Stromal cell of bone marrow (primary cell): ENCODE measurements at places on chromosomes 6 and 20.

- DNase-seq, result peak; percentile 6
Measured at GRCh38 chr20:39112178-39112743, 150.1 kb downstream of the DHX35 start.

DNA sequence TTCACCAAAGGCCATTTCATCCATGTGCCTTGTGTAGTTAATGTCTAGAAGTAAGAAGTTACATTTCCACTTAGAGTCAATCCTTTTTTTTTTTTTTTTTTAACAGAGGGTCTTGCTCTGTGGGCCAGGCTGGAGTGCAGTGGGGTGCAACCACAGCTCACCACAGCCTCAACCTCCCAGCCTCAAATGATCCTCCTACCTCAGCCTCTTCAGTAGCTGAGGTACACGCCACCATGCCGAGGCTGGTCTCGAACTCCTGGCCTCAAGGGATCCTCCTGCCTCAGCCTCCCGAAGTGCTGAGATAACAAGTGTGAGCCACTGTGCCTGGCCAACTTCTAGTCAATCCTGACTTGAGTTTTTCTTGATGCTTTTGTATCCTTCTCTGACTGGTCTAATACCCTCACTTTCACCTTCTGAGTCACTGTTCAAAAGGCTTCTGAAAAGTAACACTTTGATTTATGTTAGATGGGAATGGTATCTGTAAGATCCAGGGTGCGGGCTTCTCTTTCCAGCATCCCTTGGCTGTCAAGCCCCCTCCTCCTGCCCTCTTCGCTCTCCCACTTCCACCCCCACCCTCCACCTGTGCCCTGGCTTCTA is 22.1 kb downstream of the TRAM2 start:
- DNase-seq, result no peak

DNA sequence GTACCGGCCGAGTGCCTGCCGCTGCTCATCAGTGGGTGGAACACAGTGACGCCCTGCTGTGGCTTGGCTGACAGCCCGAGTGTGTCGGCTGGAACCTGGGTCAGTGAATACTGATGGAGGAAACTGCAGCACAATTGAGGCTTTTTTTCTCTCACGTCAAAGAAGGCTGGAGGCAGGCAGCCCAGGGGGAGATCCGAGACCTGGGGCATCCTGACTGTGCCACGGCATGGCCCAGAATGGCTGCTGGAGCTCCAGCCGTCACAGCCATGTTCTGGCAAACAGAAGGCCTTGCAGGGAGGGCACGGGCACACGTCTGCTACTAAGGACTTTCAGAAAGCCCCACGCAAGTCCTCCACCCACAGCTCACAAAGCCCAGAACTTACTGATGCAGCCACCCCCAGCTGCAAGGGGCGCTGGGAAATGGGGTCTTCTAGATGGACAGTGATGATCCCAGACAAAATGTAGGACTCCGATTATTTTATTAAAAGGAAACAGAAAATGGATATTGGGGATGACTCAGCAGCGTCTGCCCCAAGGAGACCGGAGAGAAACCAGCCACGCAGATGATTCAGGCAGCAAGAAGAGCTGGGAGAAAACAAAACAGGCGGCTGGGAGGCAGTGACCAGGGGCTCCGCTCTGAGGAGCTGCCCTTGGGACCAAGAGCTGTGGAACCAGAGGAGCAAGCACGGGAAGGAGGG is 140.0 kb downstream of the TAF4 start:
- peak; percentile 13 for DNase-seq

- DNase-seq, result no peak
Measured at GRCh38 chr6:106252687-106253086, 72.9 kb downstream of the ATG5 start.
